ENCODE measurements at places on chromosomes 16 and 17.
A peak's percentile ranks its signal among the peaks of the same experiment; 100 is the strongest.

- H3K4me1 ChIP-seq, result peaks cover 15% of the 10 kb centered on the region
- peak overlapping the region; percentile 58 for H3K27ac ChIP-seq
- peak; percentile 20 for DNase-seq
- no peak overlapping the region for H3K4me3 ChIP-seq
These were observed 13.7 kb downstream of the CANT1 start for GRCh38 chr17:78995761-78996451.

DNA sequence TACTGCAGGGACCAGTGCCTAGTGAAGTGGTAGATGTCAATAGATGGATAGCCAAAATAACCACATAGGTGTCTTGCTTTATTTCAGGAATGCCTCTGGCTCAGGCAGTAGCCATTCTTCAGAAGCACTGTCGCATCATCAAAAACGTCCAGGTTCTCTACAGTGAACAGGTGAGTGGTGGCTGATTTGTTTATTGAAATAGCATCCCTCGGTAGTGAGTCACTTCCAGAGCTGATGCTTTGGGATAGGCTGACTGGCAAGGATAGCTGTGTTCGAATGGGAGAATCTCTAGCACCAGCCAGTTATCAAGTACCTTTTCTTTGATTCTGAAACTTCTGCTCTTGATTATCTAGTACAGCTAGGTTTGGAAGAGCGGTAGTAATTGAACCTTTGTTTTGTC is 10.3 kb downstream of the PHAF1 start:
- peaks cover 9% of the 10 kb centered on the region for H3K36me3 ChIP-seq
- H3K4me3 ChIP-seq, result no peak overlapping the region
- no peaks in the 10 kb centered on the region for H3K4me1 ChIP-seq

GRCh38 chr17:80180192-80180591 is 10.4 kb downstream of the CARD14 start:
- no peak overlapping the region for H3K27ac ChIP-seq
- no peaks in the 10 kb centered on the region for H3K4me1 ChIP-seq
- no peak overlapping the region for H3K4me3 ChIP-seq
- no peaks in the 10 kb centered on the region for H3K27me3 ChIP-seq

DNA sequence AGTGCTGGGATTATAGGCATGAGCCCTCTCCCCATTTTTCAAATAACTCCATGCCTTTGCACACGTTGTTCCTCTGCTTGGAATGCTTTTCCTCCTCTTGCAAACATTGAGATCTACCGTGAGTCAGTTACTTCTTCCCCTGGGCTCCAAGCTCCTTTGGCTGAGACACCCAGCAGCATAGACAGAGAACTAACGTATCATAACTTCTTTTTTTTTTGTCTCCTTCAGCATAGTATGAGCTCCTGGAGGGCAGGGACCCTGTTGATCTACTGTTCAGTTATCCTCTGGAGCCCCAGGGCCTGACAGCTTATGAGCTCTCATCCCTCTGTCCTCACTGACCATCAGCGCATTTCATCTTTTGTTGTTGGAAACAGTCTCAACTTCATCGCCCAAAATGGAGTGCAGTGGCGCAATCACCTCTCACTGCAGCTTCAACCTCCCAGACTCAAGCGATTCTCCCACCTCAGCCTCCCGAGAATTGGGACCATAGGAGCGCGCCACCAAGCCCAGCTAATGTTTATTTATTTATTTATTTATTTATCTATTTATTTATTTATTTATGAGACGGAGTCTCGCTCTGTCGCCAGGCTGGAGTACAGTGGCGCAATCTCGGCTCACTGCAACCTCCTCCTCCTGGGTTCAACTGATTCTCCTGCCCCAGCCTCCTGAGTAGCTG is 2.2 kb downstream of the SPAG7 start:
- H3K27ac ChIP-seq, result peak overlapping the region; percentile 89
- H3K27me3 ChIP-seq, result no peaks in the 10 kb centered on the region
- H3K4me1 ChIP-seq, result peaks cover 23% of the 10 kb centered on the region
- no peak overlapping the region for H3K4me3 ChIP-seq
- peaks cover under 1% of the 10 kb centered on the region for H3K36me3 ChIP-seq

GRCh38 chr16:8619671-8620370 is 1.7 kb upstream of the METTL22 start:
- H3K4me1 ChIP-seq, result peaks cover 17% of the 10 kb centered on the region
- H3K36me3 ChIP-seq, result no peaks in the 10 kb centered on the region
- no peak overlapping the region for H3K27ac ChIP-seq
- no peaks in the 10 kb centered on the region for H3K27me3 ChIP-seq

DNA sequence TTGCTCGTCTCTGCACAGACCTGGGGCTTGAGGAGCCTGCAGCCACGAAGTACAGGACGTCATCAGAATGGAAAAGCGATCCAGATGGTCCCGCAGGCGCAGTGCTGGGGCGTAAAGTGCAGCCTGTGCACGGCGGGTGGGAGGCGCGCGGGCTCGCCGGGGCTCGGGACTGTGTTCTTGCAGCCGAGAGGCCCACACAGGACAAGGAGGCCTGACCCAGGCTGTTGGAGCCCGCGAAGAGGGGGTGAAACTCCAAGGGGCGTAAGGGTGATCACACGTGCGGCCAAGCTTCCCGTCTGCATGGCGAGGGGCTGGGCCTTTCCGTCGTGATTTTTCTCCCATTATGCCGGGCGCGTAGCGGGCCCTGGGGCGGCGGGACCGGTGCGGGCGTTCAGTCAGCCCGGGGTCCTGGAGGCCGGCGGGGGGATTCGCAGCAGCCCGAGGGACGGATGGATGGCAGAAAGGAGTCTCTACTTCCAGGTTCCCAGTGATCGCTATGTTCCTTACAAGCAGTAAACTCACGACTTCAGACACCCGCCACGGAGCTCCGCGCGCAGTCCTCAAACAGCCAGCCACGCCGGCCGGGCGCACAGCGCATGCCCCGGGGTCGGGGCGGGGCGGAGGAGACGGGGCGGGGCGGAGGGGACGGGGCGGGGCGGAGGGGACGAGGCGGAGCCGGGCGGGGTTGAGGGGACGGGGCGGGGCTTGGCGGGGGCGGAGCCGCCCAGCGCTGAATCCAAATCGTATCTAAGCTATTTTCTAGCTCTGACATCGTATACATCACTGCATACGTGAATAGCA is 141.0 kb upstream of the KCNJ18 start:
- peak overlapping the region; percentile 91 for H3K4me3 ChIP-seq
- H3K36me3 ChIP-seq, result no peaks in the 10 kb centered on the region
- H3K27ac ChIP-seq, result peak overlapping the region; percentile 84
- peak; percentile 87 for DNase-seq
- peaks cover 27% of the 10 kb centered on the region for H3K4me1 ChIP-seq

DNA sequence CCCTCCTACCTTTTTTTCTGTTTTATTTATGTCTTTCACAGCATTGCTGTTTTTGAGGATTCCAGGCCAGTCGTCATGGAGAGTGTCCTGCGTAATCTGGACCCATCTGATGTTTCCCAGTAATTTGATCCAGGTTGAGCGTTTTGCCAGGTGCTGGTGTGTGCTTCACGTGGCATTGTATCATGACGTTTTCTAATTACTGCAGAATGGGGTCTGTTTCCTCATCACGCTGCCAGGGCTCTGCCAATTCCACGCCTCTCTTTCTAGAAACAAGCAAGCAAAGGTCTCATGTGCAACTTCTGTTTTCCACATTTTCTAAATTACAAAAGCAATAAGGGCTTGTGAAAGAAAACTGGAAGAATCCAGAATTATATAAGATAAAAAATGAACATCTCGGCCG is 28.3 kb upstream of the BHLHA9 start:
- no peaks in the 10 kb centered on the region for H3K27me3 ChIP-seq
- peak; percentile 33 for DNase-seq
- no peaks in the 10 kb centered on the region for H3K36me3 ChIP-seq
- no peak overlapping the region for H3K27ac ChIP-seq

DNA sequence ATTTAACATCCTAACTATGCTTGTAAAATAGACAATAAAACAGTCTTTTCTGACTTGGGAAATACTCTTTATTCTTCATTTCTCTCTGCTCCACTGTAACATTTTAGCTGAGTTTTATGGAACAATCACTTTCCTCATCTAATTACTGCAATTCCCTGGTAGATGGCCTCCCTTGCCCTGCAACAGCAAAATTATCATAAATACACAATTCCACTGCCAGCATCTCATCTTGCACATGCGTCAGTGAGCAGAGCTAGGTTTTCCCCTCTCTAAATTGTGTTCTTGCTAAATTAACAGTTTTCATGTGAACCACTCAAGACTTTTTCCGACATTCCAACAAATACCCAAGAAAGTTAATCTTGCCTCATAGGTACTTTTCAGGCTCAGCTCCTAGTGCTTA is 920.9 kb upstream of the GOT2 start:
- no peak overlapping the region for H3K4me3 ChIP-seq
- DNase-seq, result no peak
- H3K4me1 ChIP-seq, result no peaks in the 10 kb centered on the region
- H3K27me3 ChIP-seq, result no peaks in the 10 kb centered on the region

DNA sequence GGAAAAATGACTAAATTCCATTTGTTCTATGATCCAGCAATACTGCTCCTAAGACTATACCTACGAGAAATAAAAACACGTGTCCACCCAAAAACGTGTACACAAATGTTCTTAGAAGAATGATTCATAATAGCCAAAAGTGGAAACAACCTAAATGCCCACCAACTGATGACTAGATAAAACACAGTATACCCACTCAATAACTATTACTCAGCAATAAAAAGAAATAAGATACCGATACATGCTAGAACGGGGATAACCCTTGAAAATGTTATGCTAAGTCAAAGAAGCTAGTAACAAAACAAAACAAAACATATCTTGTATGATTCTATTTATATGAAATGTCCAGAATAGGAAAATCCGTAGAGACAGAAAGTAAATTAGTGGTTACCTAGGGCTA is 17.6 kb downstream of the CCL16 start:
- H3K36me3 ChIP-seq, result no peaks in the 10 kb centered on the region
- H3K4me1 ChIP-seq, result no peaks in the 10 kb centered on the region
- DNase-seq, result no peak

- peaks cover 45% of the 10 kb centered on the region for H3K4me1 ChIP-seq
- H3K27me3 ChIP-seq, result no peaks in the 10 kb centered on the region
- no peak for DNase-seq
- no peaks in the 10 kb centered on the region for H3K36me3 ChIP-seq
- H3K27ac ChIP-seq, result peak overlapping the region; percentile 34
- no peak overlapping the region for H3K4me3 ChIP-seq
These were observed 2.8 kb upstream of the NTN3 start for GRCh38 chr16:2468233-2468724.

GRCh38 chr17:8836821-8837562 is 30.5 kb downstream of the PIK3R6 start:
- H3K4me3 ChIP-seq, result no peak overlapping the region
- no peak overlapping the region for H3K27ac ChIP-seq
- no peak for DNase-seq
- H3K27me3 ChIP-seq, result no peaks in the 10 kb centered on the region
- H3K36me3 ChIP-seq, result no peaks in the 10 kb centered on the region

DNA sequence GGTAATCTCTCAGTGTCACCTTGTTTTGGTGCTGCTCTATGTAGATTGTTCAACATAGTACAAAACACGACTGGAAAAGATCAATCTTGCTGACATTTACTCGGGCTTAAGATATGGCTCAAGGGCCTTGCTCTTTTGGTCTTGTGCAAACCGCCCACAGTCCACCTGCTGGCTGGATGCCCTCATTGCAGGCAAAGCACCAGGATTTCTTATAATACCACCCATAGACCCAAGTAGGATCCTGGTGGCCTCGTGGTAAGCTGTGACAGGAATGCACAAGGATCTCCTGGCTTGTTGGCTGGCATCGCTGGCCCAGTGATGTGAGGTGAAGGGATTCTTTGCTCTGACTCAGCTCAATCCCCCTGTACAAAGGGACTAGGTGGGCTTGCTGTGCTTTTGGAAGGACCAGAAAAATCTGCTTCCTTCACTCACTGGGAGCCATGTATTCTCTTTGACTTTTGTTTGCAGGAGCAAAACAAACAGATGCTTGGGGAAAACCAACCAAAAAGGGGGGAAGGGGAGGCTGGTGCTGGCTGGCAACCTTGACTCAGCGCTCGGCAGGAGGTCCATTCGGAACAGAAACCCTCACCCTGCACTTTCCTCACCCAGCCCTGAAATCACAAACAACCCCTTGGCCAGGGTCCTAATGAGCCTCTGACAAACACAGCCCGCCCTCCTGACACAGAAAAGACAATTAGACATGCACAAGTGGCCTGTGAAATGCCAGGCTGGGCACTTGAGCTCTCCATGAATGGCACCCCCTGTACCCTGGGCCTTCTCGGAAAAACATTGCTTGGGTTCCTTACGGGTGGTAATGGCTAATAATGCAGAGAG is 36.6 kb upstream of the MED9 start:
- H3K27ac ChIP-seq, result peak overlapping the region; percentile 77
- H3K36me3 ChIP-seq, result no peaks in the 10 kb centered on the region
- peaks cover 18% of the 10 kb centered on the region for H3K4me1 ChIP-seq
- no peak overlapping the region for H3K4me3 ChIP-seq
- peak; percentile 74 for DNase-seq

- H3K36me3 ChIP-seq, result no peaks in the 10 kb centered on the region
- no peaks in the 10 kb centered on the region for H3K27me3 ChIP-seq
- no peak overlapping the region for H3K27ac ChIP-seq
- no peak overlapping the region for H3K4me3 ChIP-seq
- H3K4me1 ChIP-seq, result no peaks in the 10 kb centered on the region
These were observed 19.3 kb downstream of the TMEM11 start for GRCh38 chr17:21194703-21195102.

- DNase-seq, result peak; percentile 30
- H3K27me3 ChIP-seq, result no peaks in the 10 kb centered on the region
- no peak overlapping the region for H3K4me3 ChIP-seq
- H3K36me3 ChIP-seq, result peaks cover 28% of the 10 kb centered on the region
- no peak overlapping the region for H3K27ac ChIP-seq
These were observed 23.9 kb downstream of the ACLY start for GRCh38 chr17:41894791-41895331.

GRCh38 chr17:59642565-59642964 is 22.9 kb downstream of the CLTC start:
- no peak overlapping the region for H3K27ac ChIP-seq
- peaks cover 35% of the 10 kb centered on the region for H3K4me1 ChIP-seq
- no peaks in the 10 kb centered on the region for H3K36me3 ChIP-seq
- H3K4me3 ChIP-seq, result no peak overlapping the region
- DNase-seq, result no peak

GRCh38 chr17:33520426-33521330 is 227.6 kb upstream of the ASIC2 start:
- peak; percentile 58 for DNase-seq
- no peaks in the 10 kb centered on the region for H3K36me3 ChIP-seq
- H3K4me1 ChIP-seq, result peaks cover 8% of the 10 kb centered on the region
- H3K27ac ChIP-seq, result no peak overlapping the region
- no peak overlapping the region for H3K4me3 ChIP-seq
- no peaks in the 10 kb centered on the region for H3K27me3 ChIP-seq

DNA sequence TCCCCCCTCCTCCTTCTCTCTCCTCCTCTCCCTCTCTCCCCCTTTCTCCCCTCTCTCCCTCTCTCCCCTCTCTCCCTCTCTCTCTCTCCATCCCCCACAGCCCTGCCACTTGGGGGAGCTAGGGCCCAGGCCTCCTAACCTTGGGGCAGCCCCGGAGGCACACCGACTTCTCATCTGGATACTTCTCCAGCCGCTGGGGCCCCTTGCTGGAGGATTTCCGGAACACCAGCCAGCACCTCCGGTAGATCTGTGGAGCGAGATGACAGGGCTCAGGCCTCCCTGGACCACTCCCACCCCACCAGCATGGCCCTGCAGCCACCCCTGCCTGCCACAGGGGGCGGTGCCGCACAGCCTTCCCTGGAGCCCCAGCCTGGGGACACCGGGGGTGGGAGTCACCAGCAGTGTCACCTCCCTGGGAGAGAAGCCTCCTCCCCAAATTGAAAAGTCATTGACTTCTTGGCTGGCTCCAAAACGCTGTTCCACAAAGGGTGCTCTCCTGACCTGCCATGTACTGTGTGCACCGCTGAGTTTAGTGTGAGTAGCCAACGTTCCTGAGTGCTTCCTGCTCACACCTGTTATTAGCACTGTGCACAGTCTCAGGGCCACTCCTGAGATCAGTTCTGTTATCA is 10.5 kb downstream of the DOK4 start:
- no peaks in the 10 kb centered on the region for H3K36me3 ChIP-seq
- DNase-seq, result no peak
- no peak overlapping the region for H3K4me3 ChIP-seq
- H3K27ac ChIP-seq, result no peak overlapping the region

All from body of pancreas (tissue), 4 donors.